CD4-positive, alpha-beta T cell treated with Interleukin-17A for 4 hours (primary cell): ENCODE measurements at places on chromosomes 4 and X.

GRCh38 chr4:53365121-53365485 lies 758 bp downstream of the SCFD2 start:
- no peak for DNase-seq

DNA sequence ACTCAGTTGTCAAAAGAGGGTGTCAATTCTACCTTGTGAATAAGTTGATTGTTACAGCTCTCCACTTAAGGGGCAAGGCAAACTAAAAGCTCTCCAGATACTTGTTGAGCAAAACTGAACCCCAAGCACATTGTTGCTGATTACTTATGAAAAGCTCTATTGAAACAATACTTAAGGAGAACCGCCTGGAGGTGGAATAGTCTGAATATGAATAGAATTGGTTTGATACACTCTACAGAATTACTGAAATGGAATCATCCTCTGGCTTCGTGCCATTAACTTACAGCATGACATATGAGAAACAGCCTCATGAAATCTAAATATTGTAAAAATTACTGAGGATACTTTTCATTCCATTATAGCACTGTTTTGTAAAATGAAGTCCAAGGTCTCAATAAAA lies 127.0 kb upstream of the SH3RF1 start:
- no peak for DNase-seq

DNA sequence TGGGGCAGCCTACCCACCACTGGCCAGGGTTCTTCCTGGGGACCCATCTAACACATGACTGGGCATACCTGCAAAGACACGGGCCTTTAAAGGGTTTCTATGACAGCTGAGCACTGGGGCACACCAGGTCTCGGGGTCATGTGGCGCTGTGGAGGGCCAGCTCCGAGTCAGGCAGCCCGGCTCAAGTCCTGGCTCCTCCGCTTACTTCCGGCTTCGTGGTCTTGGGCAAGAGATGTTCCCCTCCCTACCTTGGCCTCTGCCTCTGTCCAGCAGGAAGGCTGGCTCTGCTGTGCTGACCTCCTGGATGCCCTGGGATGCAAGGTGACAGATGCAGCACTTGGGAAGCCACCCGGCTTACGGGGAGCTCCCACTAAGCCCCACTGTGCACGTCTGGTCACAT lies 37.6 kb downstream of the HTRA3 start:
- no peak for DNase-seq

GRCh38 chrX:63761639-63762038 lies 23.4 kb downstream of the ARHGEF9 start:
- DNase-seq, result no peak

DNA sequence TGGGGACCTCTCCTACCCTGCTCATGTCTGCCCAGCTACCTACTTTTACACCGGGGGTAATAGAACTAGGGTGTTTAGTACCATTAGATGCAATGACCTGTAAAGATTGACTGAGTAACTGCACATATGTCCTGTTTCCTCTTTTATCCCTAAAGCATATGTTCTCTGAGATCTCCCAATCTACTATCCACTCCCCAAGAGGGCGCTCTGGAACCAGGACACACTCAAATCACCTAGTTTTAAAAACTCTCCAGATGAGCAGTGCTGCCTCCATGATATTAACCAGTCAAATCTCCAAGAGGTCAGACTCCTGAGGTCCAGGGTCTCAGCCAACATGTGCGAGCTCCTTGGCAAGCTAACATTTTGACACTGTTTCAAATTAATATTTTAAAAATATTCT lies 87.0 kb upstream of the TSPAN5 start:
- peak; percentile 6 for DNase-seq

- no peak for DNase-seq
These were observed 1.3 kb downstream of the USP9X start for GRCh38 chrX:41086627-41086932.

GRCh38 chr4:157043131-157043530 lies 32.8 kb upstream of the GLRB start:
- no peak for DNase-seq

GRCh38 chr4:169810325-169811323 lies 52.9 kb upstream of the HPF1 start:
- peak; percentile 33 for DNase-seq

DNA sequence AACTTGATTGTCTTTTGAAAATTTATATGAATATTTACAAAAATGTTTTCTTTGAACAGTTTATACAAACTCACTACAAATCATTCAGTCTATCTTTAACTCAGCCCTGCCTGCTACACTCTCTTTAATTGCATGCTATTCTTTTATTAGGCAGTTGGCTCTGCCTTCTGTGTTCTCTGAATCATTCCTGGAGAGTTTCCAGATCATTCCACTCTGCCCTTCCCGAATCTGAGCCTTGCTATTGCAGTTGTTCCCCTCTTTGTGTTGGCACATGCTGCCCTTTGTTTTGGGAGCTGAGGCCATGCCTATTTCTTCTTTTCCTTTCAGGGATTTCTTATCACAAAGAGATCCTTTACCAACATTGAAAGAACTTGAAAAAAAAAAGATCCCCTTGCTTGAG lies 8.7 kb upstream of the TECRL start:
- DNase-seq, result no peak

- DNase-seq, result no peak
These were observed 100.4 kb downstream of the SLIT2 start for GRCh38 chr4:20352163-20352431.

DNA sequence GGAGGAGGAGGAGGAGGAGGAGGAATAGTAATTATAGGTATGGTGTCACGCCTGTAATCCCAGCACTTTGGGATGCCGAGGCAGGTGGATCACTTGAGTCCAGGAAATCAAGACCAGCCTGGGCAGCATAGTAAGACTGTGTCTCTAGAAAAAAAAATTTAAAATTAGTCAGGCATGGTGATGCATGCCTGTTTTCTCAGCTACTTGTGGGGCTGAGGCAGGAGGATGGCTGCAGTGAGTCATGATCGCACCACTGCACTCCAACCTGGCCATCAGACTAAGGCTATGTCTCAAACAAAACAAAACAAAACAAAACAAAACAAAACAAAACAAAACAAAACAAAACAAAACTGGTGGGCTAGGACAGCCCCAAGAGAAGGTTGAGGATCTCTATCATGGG lies 3.0 kb downstream of the STARD8 start:
- DNase-seq, result no peak

DNA sequence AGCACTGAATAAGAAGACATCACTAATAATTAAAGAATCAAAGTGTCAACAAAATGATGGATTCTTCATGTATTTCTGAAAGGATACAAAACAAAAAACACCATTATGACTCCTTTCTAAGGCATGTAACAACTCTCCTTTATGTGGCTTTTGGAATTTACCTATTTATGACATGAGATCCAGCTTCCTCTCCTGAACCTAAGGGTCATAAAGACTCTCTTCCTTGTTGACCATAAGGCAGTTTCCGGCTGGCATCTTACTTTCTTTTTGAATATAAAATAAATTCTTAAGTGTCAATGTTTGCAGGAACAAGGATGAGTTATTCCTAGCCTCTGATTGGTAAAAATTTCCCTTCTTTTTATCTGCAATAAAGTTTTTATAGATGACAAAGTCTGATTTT lies 111.1 kb upstream of the GRPR start:
- no peak for DNase-seq

DNA sequence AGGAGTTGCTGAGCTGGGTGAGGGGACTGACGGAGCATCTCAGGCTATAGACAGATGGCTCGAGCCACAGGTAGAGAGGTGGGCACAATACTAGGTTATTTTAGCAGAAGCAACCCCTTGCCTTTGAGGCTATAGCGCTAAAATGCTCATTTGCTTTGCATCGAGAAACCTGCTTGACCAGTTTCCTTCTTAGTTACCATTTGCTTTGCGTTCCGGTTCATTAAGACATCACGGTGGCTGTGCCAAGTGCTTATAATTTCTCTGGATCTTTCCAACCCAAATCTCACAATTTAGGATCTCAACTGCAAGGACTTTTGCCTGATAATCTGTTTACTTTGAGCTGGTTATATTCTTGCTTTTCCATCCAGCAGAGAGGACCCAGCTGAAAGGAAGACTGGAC lies 40.8 kb downstream of the DLG3 start:
- no peak for DNase-seq

GRCh38 chr4:7427831-7428260 lies 6.9 kb downstream of the PSAPL1 start:
- DNase-seq, result no peak

- no peak for DNase-seq
These were observed 298.4 kb upstream of the ANKRD50 start for GRCh38 chr4:125010796-125011503.

GRCh38 chr4:83561381-83561780 lies 25.5 kb downstream of the GPAT3 start:
- DNase-seq, result peak; percentile 13

- peak; percentile 73 for DNase-seq
These were observed 169.0 kb upstream of the BCOR start for GRCh38 chrX:40266490-40267333.

GRCh38 chr4:37991623-37992410 lies 31.6 kb downstream of the PTTG2 start:
- DNase-seq, result no peak

DNA sequence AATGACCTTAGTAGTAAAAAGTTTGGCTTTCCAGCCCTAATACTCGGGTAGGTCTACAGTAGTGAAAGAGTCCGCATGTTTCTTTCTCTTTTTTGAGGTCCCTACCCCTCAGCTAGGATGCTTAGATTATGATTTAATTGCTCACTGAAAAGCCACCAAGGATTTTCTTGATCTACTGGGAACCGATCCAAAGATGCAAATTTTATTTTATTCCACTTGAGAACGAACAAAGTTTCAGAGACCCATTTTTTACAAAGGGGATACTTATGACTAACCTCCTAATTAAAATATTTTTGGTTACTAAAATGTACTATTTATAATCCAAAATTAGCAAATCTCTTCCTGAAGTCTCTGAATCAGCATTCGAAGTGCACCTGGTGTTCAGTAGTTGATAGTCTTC lies 14.3 kb upstream of the PDHA2 start:
- no peak for DNase-seq

- no peak for DNase-seq
These were observed 133.6 kb upstream of the MAMLD1 start for GRCh38 chrX:150229481-150229880.
